ENCODE measurements at places on chromosomes 16 and 17.
A peak's percentile ranks its signal among the peaks of the same experiment; 100 is the strongest.

DNA sequence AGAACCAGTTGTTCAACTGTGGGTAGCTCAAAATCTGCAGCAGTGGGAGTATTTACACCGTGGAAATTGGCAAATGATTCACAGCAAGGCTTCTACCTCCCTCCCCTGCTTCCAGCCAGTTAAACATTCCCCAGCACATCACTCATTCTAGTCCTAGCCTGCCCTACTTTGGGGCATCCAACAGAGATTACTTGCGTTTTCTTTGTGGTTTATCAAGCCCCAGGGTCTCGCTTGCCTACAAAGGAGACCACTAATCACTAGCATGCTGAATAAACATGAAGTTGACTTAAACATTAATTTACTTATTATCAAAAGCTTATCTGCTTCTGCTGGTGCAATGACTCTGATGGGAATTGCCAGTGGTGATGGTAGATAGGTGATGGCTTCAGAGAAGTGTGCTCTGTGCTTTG lies 94.5 kb downstream of the MARF1 start:
- DNase-seq = no peak

DNA sequence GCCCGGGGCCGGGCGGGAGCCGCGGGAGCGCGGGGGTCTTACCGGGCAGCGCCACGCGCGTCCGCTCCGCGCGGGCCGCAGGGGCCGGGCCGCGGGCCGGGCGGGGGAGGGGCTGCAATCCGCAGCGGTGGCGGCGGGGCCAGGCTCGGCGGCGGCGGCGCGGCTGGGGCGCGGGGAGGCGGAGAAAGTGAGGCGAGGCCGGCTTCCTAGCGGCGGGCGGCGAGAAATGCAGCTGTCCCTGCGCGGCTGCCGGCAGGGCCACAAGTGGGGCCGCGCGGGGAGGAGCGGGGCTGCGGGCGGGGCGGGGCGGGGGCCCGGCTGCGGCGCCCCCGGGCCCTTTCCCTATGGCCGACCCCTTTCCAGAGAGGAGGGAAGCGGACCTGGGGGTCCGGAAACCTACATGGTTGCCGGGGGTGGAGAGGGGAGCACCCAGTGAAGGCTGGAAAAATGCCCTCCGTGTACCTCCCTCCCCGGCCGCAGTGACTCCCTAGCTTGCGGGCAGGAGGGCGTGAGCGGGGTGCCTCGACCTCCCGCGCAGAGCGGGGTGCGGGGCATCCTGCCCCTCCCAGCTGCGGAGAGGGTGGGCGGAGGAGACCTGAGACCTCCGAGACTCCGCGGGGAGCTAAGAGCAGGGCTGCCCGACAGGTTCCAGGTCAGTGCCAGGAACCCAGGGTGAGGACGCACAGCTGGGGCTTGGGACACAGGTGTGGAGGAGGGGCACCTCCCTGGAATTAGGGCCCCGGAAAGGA lies at the start of gene CUEDC1:
CUEDC1 (minus strand) TSS at position 230 of the 749 bp plus-strand sequence. CDS start 69,848 bp downstream, outside the sequence.
- DNase-seq = peak; percentile 45

GRCh38 chr16:72159386-72159785 lies 12.6 kb downstream of the PMFBP1 start:
- no peak for DNase-seq

GRCh38 chr17:6494239-6494941 lies 50.1 kb downstream of the PIMREG start:
- no peak for DNase-seq

DNA sequence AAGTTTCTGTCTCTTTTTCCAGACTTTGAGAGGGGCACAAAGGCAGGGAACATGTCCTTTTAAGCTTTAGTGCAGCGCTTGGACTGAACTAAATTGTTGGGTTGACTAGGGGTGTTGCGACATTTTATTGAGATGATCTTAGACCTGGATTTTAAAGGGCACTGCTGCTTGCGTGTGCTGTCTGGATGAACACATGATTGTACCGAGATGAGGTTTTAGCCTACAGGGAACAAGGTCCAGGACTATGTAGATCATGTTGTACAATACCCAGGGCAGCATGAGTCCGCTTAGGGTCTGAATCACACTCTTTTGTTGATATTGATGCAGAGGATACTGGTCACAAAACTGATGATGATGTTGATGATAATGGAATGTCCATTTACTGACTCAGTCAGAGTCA lies 5.2 kb upstream of the RGS9 start:
- DNase-seq = no peak

- DNase-seq = no peak
These were observed 31.5 kb downstream of the RBL2 start for GRCh38 chr16:53465606-53466280.

DNA sequence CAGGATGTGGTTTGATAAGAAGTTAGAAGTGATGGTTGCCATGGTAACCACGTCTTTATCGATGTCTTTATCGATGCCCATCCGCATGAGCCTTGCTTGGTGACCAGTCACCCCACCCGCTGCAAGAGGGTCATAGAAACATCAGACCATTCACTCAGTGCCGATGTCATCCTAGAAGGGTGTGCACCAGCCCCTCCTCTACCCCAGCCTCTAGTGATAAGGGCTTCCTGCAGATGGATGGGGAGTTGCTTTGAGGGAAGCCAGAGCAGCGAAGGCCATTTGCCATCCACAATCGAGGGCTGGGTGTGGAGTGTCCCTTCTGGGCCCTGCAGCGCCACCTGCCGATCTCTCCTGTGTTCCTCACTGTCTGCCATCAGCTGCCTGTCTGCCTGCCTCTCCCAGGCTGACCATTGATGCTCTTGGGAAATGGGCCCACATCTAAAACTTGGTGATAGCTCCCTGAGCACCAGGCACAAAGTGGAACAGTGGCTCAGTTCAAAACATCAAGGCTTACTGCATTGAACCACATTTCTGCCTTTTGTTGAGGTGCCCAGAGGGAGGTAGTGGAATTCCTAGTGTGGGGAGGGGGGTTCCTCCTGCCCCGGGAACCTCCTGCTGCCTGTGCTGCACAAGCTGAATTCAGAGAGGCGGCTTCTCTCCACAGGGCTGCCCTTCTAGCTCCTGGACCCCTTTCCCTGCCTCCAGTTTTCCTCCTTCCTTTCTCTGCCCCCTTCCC lies 8.9 kb downstream of the CALB2 start:
- DNase-seq = peak; percentile 10

DNA sequence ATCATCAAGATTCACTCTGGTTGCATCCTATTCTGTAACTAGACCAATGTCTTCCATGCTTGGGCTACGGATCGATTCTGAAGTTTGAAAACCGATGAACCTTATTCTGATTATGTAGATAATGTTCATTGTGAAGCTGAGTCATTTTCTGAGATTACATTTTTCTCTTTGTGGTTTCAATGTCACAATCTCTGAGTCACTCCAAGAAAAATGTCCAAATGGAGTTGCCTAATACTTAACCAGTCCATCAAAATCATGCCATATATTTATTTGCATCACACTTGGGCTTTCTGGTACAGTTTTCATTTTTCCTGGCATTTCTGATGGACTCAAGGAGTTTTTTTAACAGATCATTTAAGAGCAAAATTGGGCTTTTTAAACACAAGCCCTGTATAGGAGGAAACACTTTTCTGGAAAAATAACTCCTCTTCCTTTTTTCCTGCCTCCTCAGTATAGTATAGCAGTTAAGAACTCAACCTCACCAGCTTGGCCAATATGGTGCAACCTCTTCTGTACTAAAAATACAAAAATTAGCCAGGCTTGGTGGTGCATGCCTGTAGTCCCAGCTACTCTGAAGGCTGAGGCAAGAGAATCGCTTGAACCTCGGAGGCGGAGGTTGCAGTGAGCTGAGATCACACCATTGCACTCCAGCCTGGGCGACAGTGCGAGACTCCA lies 17.5 kb downstream of the CACNG3 start:
- no peak for DNase-seq

- no peak for DNase-seq
These were observed at the start of gene TEX19 for GRCh38 chr17:82358465-82359350. TSS of gene TEX19 (plus strand) at chr17:82359247. CDS start at chr17:82362151, 2,904 bp downstream.

- DNase-seq = no peak
These were observed 40.3 kb downstream of the TK2 start for GRCh38 chr16:66509576-66509975.
